ENCODE measurements at places on chromosomes 5 and 9.

GRCh38 chr5:141330299-141331080 is at the start of gene PCDHGA1:
TSS of gene PCDHGA1 (plus strand) at chr5:141330514.
- peak; percentile 32 for DNase-seq

GRCh38 chr9:71361357-71361756 is 239.9 kb upstream of the TRPM3 start:
- no peak for DNase-seq

DNA sequence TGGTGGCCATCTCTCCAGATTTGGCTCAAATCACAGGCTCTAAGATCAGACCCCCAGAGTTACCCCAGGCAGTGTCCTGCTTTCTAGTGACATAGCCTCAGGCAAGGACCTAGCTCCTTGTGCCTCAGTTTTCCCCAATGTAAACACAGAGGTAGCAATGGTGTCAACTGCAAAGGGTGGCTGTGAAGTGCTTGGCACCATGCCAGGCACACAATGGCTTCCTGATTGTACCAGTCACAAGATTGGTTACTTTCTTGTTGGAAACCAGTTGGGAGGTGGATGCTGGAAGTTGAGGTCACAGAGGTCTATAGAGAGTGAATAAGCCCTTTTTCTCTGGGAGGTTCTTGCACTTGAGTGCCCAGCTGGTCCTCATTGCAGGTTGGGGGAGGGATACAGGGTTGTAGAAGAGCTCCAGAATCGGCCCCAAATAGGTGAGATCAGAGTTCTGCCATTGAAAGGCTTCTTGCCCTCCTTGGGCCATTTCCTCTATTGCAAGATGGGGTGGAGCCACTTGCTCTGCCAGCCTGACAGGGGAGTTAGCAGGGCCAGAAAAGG is 2.3 kb downstream of the STKLD1 start:
- DNase-seq: no peak

- no peak for DNase-seq
These were observed 135.3 kb downstream of the FBXL7 start for GRCh38 chr5:15635289-15635616.

- no peak for DNase-seq
These were observed 515.9 kb downstream of the RAB3C start for GRCh38 chr5:59098743-59099142.

DNA sequence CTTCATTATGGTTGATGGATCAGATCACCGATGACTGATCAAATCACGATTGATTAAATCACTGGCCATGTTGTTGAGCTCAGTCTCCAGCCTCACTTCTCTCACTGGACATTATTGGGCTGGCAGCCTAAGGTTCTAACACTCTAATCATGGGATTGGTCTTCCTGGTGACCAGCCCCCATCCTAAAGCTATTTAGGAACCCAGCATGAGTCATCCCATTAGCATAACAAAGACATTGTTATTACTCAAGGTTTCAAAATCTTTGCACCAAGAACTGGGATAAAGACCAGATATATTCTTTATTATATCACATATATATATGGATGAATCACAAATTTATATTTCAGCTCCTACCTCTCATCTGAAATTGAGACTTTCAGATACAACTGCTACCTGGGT is 272.1 kb upstream of the IL12B start:
- no peak for DNase-seq

DNA sequence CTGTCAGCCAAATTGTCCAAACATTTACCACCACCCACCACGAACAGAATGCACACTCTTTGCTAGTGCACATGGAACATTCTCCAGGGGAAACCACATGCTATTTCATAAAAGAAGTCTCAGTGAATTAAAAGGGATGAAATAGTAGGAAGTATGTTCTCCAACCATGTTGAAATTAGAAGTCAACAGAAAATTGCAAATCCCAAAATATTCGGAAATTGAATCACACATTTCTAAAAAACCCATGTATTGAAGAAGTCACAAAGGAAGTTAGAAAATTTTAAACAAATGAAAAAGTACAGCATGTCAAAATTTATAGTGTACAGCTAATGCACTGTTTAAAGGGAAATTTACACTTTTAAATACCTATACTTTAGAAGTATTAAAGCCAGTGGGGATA is 50.8 kb downstream of the TGFBR1 start:
- no peak for DNase-seq
